ENCODE measurements at places on chromosomes 1 and 21.

- peak; percentile 31 for DNase-seq
Observed at GRCh38 chr1:209190591-209191261, 392.8 kb upstream of the CAMK1G start.

- DNase-seq = no peak
Observed at GRCh38 chr1:6622396-6623152, 2.1 kb upstream of the THAP3 start.

DNA sequence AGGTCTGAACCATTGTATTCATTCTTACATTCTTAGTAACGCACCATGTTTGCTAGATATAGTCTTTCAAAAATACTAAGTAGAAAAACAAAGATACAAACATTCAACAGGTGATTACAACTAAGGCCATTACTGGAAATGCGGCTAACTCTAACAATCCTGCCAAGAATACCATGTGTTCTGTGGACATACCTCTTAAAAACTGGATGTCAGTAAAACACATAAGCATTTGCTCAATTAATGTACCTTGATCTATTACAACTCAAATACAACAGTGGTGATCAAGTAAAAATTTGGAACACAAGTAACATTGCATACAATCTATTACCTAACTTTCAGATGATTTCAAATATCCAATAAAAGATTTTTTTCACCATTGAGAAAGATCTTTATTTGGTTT is 15.4 kb downstream of the ANGPTL3 start:
- DNase-seq = no peak

DNA sequence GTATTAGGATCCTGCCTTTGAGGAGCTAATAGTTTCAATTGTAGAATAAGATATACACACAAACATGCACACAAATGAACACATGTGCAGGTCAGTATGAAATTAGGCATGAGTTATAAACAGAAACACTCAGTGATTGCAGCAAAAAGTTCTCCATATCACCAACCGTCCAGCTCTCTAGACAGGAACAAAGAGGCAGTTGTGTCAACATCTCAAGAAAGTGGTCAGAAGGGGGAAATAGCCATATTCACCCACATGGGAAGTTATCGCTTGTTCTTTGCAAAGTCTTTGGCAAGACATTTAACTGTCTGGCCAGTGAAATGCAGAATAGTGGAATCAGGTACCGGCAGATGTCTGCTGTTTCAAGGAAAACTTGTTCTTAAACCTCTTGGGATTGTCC is 29.4 kb upstream of the PIGC start:
- DNase-seq = no peak

GRCh38 chr1:234778221-234779159 is 168.5 kb upstream of the IRF2BP2 start:
- no peak for DNase-seq

- no peak for DNase-seq
Observed at GRCh38 chr1:45097079-45097478, 85.0 kb downstream of the UROD start.

DNA sequence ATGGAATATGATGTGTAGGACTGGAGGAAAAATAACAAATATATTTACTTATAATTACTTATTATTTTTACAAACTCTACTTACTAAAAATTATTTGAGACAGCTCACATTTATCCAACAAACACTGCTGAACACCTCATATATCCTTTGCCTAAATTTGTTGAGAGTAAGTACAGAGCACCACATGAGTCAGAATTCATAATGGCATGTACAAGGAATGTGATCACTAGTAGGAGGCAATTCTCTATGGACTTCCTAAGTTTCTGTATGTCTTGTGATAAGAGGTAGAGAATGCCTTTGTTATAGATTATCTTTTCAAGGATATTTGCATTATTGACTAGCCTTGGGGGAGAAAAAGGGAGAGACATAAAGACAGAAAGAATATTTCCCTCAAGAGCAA is 8.2 kb upstream of the ST6GALNAC3 start:
- DNase-seq = no peak

- no peak for DNase-seq
Observed at GRCh38 chr1:93617670-93618499, 63.8 kb downstream of the BCAR3 start.

DNA sequence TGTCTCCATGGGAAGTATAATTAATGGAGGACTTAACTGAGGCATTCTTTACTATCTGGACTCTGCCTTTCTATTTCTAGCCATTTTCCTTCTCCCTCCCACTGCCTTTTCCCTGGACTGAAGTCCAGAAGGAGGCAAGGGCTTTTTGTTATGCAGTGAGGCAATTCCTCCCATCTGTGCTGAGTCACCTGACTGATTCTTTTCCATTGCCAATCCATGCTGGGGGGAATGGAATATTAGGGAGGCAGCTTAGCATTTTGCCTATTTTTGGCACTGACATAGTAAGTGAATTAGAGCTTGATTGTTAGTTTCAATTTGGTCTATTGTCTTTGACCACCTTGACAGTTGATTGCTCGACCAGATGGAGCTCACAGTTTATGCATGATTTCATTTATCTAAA is 1000.6 kb upstream of the PRMT6 start:
- no peak for DNase-seq

DNA sequence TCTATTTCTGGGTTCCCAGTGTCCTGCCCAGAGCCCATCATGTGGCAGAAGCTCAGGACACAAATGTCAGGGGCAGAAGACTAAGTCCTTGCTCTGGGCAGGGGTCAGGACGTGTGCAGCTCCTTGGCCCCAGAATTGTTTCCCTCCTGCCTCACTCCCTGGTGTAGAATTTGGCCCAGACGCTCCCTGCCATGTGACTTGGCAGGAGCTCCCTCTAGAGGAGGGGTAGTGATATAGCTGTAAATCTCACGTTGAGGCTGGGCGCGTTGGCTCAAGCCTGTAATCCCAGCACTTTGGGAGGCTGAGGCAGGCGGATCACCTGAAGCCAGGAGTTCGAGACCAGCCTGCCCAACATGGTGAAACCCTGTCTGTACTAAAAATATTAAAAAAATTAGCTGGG is 91.2 kb downstream of the UBIAD1 start:
- no peak for DNase-seq

DNA sequence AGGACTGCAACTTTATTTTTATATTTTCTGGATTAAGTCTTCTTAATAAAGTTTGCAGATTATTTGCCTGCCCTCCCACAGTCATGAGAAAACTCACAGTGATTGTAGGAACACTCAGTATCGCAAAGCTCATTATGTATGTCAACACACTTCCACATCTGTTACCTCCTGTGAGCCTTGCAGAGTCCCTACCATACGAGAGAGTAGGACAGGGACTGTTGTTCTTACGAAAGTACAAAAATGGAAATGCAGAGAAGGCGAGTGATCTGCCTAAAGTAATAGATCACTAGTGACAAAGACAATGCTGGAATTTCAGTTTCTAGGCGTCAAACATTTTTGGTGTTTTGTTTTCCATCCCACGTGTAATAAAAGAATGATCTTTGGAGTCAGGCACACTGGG is 131.7 kb downstream of the SYT2 start:
- no peak for DNase-seq

- no peak for DNase-seq
Observed at GRCh38 chr1:208048904-208049303, 138.0 kb upstream of the CD34 start.

DNA sequence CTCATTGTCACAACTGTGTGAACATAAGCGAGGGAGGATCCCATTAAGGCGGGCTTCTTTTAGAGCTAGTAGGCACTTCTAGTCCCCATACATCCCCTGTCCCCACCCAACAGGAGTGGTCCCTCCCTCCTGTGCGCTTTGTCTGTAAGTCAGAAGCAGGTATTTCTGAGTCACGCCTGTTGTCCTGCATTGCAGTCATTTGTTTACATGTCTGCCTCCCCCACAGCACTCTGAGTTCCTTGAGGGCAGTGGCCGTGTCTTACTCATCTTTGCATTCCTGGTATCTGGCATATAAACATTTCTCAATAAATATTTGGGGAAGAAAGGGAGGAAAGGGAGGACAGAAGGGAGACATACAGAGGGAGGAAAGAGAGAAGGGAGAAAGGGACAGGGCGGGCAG is 40.3 kb downstream of the PLEKHA6 start:
- DNase-seq = no peak

DNA sequence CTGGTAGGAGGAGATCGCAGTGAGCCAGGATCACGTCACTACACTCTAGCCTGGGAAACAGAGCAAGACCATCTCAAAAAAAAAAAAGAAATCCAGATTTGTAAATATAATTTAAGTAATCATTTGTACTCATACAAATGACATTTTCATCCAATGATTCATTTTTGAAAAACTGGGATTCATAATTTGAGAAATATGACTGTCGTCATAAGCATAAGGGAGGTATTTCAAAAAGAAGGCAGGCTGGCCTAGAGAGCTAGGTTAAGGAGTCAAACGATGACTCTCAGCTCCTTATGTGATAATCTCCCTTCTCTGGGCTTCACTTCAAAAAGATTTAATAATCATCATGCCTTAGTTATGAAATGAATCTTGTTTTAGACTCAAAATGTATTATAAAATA is 2.3 kb downstream of the GART start:
- DNase-seq = no peak

- peak; percentile 34 for DNase-seq
Observed at GRCh38 chr1:31183927-31184554, 55.6 kb downstream of the NKAIN1 start.

DNA sequence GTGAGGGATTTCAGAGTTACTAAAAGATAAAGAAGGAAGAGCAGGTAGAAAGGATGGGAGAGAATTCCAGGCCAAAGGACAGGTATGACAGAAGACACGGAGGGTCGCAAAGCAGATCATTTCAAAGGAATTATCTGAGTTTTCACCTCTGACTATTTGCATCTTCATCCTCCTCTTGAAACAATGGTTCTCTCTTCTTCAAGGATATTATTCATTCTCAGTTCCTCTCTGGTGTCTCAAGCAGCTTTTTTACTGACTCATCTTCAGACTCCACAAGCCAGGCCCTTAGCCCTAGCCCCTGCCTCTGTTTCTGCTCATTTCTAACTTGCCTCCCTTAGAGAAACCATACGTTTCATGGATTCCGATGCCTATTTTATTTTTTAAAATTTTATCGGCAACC is 15.0 kb downstream of the DDX59 start:
- DNase-seq = no peak

GRCh38 chr1:230011333-230012092 is 55.5 kb upstream of the GALNT2 start:
- DNase-seq = no peak

GRCh38 chr1:205914155-205914507 is 29.1 kb downstream of the SLC26A9 start:
- DNase-seq = no peak

DNA sequence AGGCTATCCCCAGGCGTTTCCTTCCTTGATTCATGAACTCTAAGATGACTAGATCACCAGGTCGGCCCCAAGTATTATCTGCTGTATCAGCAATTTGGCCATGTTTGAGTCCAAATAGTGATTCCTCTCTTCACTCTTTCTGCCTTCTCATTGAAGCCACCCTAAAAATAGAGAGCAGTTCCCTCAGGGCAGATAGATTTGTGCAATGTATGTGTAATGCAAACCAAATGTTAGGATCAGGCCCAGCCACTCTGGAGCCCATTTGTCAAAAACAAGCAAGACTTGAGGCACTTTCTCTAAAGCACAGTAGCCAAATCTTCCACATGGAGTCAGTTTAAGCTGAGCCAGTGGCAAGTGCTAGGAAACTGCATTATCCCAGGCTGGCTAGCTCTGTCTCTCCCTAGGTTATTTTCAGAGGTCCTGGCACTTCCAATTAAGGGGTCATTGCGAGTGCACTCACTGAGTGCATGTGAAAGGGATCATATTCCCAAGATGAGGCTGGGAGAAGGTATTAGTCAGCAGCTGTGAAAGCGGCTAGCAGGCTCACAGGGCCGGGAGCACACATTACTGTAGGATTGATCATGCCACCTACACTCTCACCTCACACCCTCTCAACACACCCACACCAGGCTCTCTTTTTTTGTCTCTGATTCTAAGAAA is 97.9 kb upstream of the RAB3GAP2 start:
- DNase-seq = no peak

DNA sequence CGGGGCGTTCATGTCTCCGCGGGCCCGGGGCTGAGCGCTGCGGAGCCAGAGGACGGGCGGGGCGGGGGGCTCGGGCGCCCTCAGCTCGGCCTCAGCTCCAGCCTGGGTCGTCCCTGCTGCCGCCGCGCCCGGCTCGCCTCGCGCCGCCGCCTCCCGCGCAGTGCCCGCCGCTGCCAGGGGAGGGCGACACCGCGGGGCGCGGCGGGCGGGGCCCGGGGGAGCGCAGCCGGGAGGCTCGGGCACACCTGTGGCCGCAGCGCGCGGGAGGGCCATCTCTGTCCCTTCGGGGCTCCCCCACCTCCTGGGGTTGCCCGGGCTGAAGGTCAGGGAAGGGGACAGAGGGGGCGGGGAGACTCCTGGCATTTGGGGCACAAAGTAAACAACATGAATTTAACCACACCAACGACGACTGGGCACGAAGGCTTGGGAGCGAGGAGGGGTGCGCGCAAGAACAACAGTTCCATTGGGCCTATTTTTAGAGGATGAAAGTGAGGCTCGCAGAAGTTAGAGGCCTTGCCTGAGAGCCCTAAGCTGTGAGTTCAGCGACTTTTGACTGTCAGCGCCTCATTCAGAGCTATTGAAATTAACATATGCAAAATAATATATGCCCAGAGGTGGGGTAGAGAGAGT is at the start of gene FAM131C:
TSS of gene FAM131C (minus strand) at position 162 of the 630 bp plus-strand sequence. CDS start 209 bp downstream, outside the sequence.
- DNase-seq = no peak

DNA sequence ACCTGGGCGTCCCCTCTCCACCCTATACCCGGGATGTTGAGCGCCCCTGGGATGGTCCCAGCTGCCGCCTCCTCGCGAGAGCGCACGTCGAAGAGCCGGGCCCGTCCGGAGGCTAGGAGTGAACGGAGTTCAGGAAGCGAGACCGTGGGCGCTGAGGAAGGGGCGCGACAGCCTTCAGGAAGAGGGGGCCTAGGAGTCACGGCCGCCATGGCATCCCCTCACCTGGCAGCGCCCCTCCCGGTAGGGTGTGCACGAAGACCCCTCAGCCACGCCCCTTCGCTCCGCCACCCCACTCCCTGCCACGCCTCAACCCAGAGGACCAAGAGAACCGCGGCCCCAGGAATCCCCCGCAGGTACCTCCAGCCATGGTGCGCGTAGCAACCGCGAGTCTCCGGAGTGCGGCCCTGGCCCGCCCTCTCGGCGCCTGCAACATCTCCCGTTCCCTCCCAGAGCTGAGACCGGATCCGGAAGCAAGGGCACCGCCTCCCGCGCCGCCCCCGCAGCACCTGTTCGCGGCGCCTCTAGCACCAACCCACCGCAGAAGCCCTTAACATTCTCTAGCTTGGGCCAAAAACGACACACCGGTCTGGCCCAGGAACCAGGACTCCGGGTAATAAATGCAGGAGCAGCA is at the start of gene TSTD1:
TSS of gene TSTD1 (minus strand) at position 442 of the 631 bp plus-strand sequence. CDS start at position 367, 75 bp downstream.
- peak; percentile 55 for DNase-seq

DNA sequence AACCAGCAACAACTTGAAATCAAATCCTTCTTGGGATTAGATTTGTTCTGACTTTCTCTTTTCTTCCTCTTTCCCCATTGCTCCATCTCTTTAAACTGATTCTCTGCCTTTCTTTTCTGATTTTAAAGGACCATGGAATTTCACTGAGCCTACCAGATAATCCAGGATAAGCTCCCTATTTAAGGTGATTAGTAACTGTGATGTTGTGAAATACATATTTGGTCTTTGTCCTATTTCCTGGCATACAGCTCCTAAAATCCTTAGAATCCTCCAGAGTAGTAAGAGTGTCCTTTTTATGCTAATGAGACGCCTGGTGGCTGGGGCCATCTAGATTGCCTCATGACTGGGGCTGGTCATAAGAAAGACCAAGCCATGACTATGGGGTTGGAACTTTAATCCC is 236.9 kb downstream of the USP25 start:
- no peak for DNase-seq

Data from heart right ventricle (tissue), 16 donors.